Putamen (tissue), 1 donor: ENCODE measurements at places on chromosomes 13 and 19.
A peak's percentile ranks its signal among the peaks of the same experiment; 100 is the strongest.

GRCh38 chr19:13846557-13847406 lies 30.2 kb upstream of the NANOS3 start:
- DNase-seq = peak; percentile 77

GRCh38 chr13:27044837-27045570 lies 126.6 kb downstream of the USP12 start:
- DNase-seq = no peak

DNA sequence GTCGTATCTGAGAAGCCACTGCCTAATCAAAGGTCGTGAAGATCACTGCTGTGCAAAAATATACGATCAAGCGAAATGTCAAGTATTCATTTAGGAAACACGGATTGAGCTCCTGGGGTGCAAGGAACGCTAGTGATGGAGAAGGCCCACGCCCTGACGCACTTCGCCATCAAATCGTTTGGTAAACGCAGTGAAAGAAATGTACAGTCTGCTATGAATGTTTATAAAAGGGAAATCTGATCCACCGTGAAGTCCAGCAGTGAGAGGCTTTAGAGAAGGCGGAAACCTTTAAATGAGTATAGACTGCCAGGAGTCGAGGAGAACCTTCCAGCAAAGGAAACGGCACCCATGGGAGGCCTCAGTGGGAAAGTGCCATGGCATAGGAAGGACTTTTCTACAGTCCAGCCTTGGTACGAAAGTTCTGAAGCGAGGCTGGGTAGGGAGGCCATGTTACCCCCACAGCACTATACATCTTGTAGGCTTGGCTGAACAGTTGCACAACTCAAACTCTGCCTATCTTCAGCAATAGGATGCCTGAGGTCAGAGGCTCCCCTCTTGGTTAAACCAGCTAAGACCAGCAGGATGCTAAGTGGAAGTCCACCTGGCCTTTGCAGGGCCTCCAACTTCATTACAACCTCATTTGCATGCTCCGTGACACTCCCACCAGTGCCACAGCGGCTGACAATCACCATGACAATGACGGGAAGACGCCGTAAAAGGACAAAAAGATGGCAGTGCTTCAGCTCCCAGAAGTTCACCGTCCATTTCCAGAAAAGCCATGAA lies 20.4 kb downstream of the PCID2 start:
- no peak for DNase-seq

- DNase-seq = no peak
Observed at GRCh38 chr13:94331281-94331680, 148.2 kb downstream of the DCT start.
